ENCODE measurements at places on chromosomes 13 and 19.

DNA sequence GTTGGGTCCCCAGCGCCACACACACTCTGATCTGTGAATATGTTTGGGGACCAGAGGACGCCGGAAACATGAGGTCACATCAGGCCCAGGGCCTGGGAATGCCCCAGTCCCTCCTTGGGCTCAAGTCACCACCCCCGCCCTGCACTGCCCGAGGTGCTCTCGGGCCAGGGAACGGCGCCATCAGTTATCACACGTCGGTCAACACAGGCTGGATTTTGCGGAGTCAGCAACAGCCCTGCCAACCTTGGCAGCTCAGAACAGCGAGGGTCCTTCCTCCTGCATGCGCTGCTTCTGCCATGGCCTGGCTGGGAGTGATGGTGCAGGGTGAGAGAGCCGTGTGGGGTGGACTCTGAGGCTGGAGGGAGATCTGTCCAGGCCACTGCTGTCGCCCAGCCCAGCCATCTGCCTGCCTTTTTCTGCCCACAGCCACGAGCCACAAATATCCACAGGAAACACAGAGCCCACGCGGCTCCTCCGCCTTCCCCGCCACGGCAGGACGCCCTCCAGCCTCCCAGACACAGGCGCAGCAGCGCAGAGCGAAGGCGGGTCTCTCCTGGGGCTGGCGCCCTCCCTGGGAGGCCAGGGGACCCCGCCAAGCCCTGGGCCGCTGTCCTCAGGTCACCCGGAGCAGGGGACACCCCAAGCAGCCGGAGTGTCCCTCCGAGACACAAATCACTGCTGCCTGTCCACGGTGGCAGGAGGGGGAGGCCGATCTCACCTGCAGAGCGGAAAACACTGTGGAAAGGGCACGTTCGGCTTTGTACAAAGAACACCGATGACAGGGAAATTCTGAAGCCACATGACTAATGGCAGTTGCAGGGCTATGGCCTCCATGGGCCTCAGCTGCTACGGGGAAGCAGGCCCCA is 31.6 kb upstream of the CACTIN start:
- no peak for DNase-seq

DNA sequence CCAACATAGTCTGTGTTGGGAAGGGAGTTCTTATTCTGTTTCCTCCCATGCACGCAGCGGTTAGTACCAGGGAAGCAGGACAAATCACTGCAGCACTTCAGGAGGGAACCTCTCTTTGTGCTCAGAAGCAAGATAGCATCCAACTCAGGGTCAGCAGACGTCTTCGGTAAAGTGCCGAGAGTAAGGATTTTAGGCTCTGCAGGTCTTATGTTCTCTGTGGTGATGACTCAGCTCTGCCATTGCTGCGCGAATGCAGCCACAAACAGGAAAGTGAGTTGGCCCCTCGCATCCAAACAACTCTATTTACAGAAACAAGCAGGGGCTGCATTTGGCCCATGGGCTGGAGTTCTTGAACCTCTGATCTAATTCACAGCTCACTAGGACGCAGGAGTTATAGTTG is 122.1 kb upstream of the SPATA13 start:
- DNase-seq = no peak

DNA sequence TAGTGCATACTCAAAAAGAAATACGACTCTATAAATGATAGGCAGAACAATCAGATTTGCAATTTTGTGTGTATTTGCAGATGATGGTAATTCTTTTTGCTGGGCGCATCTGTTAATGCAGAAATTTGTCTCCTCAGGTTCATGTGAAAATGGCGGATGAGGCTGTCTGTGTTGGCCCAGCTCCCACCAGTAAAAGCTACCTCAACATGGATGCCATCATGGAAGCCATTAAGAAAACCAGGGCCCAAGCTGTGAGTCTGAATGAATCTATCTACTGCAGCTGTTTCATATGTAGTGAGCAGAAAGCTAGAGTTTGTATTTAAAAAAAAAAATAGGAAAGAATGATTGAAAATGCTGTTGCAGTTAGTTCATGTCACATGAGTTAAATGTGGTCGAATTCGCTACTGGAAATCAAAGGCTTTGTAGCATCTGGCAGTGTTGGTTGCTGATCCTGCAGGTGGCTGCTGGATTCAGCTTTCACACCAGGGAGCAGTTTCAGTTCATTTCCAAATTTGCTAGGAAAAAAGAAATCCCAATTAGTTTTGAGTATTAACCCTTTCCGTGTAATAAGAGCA is 66.0 kb downstream of the PCCA start:
- DNase-seq = no peak

DNA sequence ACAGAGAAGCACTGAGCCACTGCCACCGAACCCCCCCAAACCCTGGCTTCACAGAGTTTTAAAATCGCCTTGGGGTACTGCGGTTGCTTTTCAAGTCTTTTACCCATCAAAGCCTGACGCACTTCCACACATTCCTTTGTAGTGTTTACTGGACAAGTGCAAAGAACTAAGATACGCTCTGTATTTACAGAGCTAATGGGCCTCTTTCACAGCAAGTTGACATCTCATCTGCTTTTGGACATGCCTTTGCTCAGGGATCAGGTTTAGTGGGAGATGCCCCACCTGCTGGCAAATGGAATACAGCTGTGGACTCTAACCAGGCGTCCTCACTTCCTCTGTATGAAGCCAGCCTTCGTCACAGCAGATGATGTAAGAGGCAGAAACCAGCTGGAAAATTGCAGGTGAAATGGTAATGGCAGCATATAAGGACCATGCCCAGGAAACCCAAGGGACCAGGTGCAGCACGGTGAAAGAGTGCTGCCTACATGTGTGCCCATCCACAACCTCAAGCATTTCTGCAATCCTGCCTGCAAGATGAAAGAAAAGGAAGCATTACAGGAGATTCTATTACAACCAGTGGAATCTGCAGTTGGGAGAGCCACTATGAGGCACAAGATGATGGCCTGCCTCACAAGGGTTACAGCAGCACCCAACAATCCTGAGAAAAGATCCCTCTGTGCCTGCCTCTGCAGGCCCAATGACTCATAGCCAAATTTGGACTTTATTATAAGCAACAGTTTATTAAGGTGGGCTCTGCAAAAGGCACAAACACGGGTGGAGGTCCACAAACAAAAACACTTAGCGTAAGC is 34.7 kb downstream of the BRD4 start:
- no peak for DNase-seq

GRCh38 chr19:2812414-2813234 is 7.0 kb upstream of the ZNF554 start:
- DNase-seq = no peak

GRCh38 chr19:54207983-54208783 is 7.5 kb downstream of the RPS9 start:
- DNase-seq = no peak

Measured in psoas muscle (tissue), 8 donors.